ENCODE measurements at places on chromosomes 7 and 10.

GRCh38 chr10:92574548-92575261 is 812 bp upstream of the IDE start:
- peak; percentile 95 for DNase-seq

DNA sequence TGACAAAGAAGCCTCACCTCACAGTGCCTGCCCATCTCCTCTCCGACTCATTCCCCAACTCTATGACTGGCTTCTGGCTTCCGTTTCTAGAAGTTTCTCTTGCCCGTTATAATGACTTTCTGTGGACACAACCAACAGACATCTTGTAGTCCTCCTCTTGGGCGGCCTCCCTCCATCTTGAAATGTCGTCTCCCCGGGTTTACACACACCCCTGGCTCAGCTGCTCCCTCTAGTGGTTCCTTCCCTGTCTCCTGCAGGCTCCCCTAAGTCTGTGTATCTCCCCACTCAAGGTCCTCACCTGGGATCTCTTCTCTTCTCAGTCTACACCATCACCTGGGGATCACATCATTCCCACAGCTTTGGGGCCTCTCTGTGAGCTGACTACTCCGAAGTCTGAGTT is 123.4 kb upstream of the NEBL start:
- DNase-seq = peak; percentile 67

DNA sequence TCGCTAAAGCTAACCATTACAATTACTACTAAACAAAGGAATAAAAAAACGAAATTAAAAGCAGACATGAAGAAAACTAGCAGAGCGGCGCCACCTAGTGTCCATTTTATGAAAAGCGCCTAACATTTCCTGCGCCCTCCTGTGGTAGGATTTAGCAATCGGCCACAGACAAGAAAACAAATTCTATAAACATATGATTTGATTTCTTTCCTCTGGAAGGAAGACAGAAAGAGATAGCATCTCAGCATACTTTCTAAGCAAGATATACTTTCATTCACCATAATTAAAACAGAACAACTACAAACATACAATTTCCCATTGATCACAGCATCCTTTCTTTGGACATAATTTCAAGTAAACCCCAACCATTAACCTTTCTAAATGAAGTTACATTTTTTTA is 337.7 kb upstream of the NPVF start:
- DNase-seq = peak; percentile 83

- no peak for DNase-seq
Observed at GRCh38 chr7:130902755-130903357, 168.8 kb upstream of the KLF14 start.

DNA sequence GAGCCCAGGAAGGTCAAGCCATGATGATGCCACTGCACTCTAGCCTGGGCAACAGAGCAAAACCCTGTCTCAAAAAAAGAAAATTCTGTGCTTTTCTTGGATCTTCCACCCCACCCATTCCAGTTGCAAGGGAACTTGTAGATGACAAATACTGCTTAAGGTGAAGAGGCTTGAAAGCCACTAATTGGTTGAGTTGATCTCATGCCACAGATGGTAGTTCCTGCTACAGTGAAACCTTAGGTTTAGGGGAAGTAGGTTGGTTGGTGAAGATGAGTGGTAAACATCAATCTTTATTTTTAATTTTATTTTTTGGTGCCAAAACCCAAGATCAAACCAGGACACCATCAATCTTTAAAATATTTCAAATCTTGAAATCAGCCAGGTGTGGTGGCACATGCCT is 2.9 kb upstream of the GDI2 start:
- peak; percentile 22 for DNase-seq

DNA sequence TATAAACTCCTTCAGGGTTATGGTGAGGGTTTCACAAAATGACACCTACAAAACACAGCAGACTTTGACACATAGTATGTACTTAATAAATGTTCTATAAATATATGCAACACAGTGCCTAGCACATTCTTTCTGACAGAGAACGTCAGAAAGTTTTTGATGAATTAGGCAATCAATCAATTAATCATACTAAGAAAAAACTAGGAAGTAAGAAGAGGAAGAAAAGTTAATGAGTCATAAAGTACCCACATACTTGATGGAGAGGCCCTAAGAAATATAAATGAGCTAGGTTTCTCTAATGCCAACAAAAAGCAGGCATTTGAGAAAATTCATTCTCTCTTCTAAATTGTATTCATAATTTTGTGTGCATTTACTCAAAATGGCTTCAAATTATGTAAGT is 192.7 kb upstream of the VWC2 start:
- DNase-seq = no peak

- no peak for DNase-seq
Observed at GRCh38 chr10:42519761-42520460, 118.5 kb downstream of the ZNF33B start.

DNA sequence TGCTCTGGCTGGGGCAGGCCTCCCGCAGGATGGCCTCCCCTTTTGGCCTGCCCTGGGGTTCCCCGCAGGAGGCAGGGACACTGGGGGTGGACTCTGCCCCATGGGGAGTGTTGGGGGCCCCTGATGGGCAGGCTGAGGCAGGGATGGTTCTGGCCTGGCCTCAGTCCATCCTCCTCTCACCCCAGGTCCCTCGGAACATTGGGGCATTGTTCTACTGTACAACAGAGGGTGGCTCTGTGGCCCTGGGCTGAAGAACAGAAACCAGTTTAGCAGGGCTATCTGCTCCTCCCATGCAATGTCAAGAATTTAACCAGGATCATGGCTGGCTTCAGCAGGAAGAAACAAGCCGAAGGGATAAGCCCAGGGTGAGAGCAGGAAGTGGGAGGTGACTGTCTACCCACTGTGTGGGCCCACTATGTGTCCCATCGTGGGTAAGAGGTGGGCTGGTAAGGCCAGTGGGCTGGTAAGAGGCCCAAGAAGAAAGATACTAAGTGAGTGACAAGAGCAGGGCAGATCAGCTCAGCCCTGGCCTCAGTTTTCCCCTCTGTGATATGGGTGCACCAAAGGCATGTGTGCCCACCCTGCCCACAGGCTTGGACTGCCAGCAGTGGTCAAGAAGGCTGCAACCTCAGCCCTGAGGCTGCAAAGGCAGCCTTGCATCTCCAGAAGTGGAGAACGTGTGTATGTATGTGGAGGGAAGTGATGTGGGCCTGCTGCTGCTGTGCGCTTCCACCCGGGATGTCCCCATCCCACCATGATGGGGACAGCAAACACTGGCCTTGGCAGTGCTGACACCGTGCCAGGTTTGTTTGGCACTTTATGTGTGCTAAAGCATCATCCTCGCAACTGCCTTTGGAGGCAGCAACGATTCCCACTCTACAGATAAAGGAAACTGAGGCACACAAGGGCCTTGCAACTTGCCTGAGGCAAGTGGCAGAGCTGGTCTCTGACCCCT is 138.9 kb downstream of the SH3PXD2A start:
- no peak for DNase-seq

DNA sequence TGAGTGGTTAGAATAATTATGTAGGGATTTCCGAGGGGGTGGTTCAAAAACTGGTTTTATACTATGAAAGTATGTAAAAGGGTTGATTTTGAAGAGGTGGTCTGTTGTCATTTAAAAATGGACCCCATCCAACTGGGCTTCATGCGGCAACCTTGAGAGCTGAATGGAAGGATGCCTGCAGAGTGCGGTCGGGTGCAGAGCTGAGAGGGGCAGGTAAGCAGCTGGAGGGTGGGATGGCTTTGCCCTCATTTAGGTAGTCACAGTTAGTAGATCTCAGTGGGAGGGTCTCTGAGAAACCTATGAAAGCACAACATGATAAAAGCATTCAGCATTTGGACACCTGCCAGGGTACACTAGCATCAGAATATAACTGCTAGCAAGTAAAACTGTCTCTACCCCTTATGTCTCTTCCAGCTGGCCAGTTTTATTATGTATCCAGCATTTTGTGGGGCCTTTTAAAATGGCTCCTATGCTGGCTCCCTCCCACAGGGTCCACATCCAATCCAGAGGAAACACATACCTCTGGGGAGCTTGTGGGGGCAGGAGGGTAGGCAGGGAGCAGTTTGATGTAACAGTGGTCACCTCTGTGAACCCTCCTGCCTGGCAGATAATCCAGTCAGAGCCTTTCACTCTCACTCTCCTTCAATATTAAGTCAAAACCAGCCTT is 75.9 kb upstream of the MAGI2 start:
- no peak for DNase-seq

GRCh38 chr7:139583826-139584553 is 60.5 kb downstream of the CLEC2L start:
- no peak for DNase-seq

- no peak for DNase-seq
Observed at GRCh38 chr10:22461891-22462290, 116.6 kb downstream of the SPAG6 start.

DNA sequence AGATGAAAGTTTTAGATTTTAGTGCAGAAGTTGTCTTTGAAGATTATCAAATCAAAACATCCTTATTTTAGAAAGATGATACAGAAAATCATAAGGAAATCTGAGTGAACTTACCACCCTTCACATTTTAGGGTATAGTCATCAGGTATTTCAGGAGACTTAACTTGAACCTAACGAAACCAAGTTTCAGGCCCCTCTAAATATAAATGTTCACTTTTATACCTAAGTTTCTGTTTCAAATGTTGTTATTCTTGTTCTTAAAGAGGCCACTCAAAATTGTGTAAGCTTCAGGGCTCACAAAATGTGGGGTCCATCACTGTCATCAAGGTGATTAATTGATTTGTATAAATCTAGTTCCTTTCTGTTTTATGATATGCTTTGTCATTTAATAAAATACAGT is 216.2 kb downstream of the KIAA1217 start:
- no peak for DNase-seq

GRCh38 chr10:60139798-60140566 is 233.6 kb upstream of the CCDC6 start:
- DNase-seq = no peak

DNA sequence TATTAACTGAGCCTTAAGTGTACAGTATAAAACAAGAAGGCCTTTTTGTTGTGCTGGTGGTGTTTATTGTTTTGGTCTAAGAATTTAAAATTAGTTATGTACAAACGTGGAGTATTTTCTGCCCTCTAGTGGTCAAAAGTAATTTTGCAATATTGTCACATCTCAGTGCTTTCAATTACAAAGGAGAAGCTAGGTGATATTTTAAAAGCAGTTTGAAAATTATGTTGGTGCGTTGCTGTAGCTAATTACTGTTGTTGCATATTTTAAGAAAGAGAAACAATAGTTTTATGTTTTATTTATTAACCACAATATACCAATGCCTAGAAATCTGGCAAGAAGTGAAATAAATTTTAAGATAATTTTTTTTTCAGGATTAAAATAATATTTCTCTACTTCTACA is 11.4 kb downstream of the NPVF start:
- peak; percentile 85 for DNase-seq

DNA sequence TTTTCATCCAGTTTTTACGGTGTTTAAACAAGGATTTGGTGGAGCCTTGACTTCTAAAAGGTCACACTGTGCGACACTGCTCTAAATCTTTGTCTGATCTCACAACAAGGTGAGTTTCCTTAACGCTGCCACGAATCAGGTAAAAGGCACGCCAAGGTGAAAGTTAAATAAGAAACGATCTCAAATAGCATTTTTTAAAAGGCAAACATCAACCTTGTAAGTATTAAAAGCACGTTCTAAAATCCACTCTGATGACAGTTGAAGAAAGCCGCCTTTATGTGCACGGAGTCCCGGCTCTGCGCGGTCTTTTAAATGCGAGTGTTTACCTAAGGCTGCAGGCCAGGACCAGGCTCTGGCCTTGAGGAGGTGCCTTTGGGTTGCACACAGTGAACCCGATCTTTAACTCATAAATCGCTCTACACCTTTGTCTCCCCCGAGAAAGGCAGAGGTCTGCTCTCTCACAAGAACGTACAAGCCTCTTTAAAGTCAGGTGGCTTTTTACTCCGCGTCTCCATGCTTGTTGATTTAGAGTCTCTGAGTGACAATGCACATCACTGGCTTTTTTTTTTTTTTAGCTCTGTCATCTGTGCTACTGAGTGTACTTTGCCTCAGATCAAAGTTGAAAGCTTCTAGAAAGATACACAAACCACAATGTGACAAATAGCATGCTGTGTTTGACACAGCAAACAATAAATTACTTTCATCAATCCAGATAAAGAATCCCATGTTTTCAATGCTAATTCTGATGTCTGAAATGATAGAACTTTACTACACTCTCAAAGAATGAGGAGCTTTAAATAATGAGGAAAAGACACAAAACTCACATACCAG is 25.9 kb upstream of the RNF32 start:
- DNase-seq = no peak

GRCh38 chr10:37681617-37681999 is 175.8 kb downstream of the ZNF248 start:
- DNase-seq = no peak

DNA sequence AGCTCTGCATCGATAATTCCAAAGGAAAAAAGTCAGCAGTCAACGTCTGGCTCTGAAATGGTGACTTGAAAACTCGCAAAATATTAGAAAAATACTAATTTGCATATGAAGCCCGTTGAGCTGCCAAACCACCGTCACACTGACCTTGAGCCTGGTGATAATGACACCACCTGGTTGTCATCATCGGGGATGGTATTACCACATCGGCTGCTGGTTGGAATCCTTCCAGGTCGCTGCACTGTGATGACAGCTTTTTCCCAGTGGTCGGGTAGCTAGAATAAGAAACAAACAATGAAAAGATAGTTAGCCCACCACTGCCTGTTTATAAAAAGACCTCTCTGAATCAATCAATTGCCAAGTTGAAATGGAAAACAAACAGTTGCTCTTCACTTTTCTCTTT is 41.6 kb downstream of the LAMB1 start:
- no peak for DNase-seq

GRCh38 chr10:103941801-103942200 is 23.8 kb upstream of the STN1 start:
- no peak for DNase-seq

DNA sequence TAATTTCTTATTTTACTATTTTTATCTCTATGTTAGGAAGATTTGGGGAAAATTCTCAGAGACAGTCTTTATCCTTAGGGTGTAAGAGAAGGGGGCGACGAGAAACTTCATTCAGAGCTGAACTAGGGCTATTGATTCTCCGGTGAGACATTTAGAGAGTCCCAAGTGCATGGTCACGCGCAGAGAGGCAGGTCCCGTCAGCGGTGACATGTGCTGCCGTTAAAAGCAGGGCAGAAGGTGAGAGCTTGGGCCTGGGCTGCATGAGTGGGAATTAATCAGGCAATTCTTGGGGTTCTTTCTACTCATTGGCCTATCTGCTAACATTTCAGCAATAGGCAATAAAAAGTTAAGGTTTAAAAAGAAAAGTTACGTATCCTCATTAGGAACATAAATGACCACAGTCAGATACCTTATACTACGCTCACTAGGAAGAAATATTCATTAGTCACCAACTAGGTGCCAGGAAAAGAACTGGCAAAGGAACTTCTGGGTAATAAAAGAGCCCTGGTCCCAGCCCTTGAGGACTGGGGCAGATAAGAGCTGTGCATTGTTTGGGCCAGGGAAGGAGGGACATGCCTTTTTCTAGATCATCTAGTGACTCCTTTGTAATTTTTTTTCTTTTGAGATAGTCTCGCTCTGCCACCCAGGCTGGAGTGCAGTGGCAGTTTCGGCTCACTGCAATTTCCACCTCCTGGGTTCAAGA is 21.2 kb downstream of the PRKCQ start:
- no peak for DNase-seq
